ENCODE measurements at places on chromosomes 2 and 18.

- DNase-seq: no peak
These were observed 55.0 kb downstream of the CHST9 start for GRCh38 chr18:27130065-27130630.

- no peak for DNase-seq
These were observed 213.2 kb downstream of the NDUFA10 start for GRCh38 chr2:239811806-239812560.

GRCh38 chr2:107402330-107402729 is 424.4 kb upstream of the RGPD4 start:
- no peak for DNase-seq

DNA sequence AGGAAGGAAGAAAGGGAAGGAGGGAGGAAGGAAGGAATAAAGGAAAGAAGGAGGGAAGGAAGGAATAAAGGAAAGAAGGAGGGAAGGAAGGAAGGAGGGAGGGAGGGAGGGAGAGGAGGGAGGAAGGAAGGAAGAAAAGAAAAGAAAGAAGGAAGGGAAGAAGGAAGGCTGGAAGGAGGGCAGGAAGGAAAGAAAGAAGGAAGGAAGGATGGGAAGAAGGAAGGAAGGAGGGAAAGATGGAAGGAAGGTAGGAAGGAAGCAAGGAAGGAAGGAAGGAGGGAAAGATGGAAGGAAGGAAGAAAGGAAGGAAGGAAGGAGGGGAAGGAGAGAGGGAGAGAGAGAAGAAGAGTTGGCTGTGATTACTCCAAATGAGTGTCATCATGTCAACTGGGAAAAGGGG is 190.6 kb downstream of the ACKR3 start:
- no peak for DNase-seq

DNA sequence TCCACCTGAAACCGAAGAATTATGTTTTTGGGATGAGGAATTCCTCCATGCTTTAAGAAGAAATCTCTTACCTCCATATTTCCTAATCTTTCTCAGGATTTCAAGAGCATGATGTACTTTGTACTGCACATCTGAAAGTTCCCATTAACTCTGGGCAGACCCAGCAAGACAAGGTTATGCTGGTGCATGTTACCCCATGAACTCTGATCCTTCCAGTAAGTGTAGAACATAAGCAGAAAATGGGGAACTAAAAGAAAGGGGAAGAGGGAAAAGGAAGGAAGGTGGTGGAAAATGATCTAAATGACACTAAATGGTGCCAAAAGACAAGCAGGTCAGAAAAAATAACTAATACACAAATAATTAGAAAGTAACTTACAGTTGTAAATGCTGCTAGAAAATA is 50.7 kb downstream of the STRN start:
- DNase-seq: no peak

DNA sequence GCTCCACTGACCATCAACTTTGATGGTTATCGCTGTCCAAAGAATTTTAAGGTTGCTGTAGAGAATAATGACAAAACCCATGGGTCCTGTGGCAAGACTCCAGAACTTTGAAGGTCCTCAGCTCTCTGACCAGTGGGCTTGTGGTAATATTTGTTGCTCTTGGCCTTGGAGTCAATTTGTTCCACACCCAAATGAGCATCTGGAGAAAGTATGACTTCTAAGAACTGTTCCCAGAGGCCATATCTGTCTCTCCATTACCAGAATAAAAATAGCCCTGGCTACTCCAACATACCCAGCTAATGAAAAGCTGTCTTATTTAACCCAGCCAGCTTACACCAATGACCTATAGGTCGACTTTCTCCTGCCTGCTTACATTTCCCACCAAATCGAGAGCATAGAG is 466.4 kb downstream of the MEIS1 start:
- DNase-seq: no peak

- no peak for DNase-seq
These were observed at the start of gene ERBB4 for GRCh38 chr2:212538305-212539071. Gene ERBB4 (minus strand): TSS chr2:212538802. CDS start chr2:212538530, 272 bp downstream.

DNA sequence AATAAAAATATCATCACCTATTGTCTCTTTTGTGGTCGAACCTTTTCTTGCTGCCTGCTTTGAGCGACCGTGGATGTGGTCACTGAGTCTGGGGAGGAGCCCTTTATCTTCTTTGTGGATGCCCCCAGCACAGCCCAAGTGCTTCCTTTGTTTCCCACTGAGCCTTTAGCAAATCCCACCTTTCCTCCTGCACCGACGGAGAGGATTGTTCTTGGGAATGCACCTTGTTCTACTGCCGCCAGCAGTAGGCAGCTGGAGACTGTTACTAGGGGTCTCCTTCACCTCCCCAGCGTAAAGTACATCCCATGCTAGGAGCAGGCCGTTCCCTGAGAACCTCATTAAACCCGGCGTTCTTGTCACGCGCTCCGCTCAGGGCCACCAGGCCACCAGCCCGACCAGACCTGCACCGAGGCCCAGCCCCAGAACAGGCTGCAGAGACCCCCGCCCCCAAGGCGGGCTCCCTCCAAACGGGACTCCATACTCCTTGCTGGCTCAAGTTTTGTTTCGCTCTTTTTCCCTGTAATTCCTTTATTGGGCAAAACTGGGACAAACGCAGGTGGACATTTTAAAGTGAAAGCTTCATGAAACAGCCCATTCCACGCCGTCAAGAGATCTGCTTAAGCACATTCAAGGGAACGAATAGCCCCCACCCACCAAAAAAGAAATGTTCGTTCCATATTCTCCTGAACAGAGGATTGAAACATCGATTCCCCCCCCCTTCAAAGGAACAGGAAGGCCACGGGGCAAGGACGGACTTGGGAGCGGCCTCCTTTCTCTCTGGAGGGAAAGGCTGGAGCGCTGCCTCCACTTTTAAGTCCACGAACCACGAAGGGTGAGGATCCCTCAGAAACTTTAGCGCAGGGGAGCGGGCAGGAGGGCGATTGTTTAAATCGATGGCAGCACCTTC is 1.1 kb upstream of the MAT2A start:
- no peak for DNase-seq

GRCh38 chr2:187429989-187430388 is 18.1 kb downstream of the CALCRL start:
- no peak for DNase-seq

GRCh38 chr18:63592471-63592870 is 5.3 kb downstream of the SERPINB13 start:
- no peak for DNase-seq

DNA sequence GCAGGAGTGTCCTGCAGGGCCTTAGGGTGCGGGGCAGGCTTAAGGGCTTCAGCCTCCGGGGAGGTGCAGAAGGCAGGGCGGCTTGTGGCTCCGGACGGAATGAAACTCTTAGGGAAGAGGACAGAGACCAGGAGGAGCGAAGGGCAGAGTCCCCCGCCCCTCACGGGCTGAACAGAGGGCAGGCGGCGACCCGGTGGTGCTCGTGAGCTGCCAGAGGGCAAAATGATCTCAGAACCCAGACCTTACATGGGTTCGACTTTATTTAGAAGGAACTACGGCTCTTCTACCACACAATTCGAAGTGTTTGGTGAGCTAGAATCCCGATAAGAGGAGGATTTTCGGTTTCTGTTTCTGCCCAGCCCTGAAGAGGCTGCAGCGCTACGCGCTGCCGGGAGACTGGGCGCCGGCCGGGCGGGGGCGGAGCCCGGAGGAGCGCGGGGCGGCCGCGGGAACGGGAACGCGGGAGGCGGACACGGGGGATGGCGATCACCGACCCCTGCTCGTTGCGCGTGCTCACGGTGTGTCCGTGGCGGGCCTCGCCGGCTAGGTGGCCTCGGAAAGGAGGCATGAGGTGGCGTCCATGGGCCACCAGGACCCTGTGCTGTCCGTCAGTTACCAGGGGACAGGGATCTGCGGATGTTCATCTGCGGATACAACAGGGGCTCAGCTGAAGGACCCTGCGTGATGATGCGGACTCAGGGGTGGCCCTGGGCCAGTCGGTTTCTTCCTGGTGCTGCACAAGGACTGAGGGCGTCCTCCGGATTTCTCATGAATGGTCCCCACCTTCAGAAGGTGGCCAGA is 4.2 kb upstream of the SP100 start:
- peak; percentile 47 for DNase-seq

GRCh38 chr2:25309402-25309801 is 32.3 kb downstream of the DNMT3A start:
- DNase-seq: peak; percentile 68

- no peak for DNase-seq
These were observed 70.4 kb upstream of the ST6GAL2 start for GRCh38 chr2:106956416-106956815.

DNA sequence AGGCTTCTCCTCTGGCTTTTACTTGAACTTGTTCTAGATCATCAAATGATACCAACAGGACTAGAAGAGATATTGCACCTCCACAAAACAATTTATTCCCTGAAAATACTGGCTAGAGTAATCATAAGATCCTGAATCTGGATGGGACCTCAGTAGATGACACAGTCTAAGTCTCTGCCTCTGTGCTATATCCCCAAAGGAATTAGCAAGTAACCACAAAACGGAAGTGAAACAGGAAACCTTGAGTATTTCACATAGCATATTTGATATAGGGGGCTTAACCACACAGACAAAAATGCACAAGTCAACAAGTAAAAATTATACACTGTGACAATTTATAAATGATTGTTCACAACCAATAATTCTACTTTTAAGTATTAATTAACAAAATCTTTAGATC is 456.9 kb upstream of the TNP1 start:
- no peak for DNase-seq

DNA sequence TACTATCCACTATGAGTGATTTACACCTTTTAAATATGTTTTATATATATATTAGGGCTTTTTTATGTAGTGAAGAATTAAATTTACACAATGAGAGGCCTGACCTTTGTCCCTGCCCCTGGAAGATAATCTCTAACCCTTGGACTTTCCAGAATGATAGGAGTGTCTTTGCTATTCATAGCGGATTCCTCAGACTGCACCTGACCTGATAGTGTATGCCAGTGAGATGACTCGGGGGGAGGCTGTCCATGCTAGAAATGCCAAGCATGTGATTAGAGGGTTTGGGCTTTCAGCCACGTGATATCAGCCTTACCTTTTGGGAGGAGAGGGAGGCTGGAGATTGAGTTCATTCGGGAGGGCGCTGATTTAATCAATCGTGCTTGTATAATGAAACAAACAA is 44.1 kb upstream of the LHCGR start:
- DNase-seq: no peak

- DNase-seq: no peak
These were observed 56.9 kb downstream of the DPYSL5 start for GRCh38 chr2:26904839-26905238.

DNA sequence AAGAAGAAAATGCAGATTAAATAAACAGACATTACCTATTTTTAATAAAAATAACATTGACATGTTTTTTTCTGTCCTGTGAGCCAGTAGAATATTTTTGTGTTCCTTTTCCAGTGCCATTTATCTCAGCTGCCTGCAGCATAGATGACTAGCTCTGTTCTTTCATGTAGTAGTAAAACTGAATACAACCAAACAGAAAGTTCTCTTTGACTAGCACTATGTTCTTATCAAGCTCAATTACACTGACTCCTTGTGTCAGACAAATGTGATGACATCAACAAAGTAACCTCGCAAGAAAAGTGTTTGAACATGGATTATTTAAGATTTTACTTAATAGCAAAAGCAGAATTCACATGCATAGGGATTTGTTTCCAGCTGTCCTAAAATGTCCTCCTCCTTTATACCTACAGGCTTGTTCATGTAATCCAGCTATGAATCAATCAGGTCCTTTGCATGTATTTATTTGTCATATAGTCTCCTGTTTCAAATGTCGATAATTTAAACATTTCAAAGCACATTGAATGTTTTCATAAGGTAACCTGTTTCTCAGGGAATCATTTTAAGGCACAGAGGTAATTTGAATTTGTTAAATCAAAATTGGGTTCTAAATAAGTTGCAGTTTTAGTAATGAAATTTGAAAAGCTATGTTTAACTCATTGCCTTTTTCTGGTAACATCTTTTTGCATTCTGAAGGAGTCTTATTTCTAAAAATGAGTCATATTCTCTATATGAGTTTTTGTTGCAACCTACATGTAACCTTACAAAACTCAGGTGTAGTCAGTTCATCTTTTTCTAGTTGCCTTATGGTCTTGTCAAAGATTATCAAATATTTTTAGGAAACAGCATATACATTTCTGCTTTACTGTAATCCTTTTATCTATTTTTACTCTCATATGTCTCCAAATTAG is 215.3 kb upstream of the GULP1 start:
- no peak for DNase-seq

- DNase-seq: no peak
These were observed 71.1 kb upstream of the HNMT start for GRCh38 chr2:137893145-137893544.

GRCh38 chr2:145597006-145597405 is 1077.1 kb upstream of the ZEB2 start:
- no peak for DNase-seq

GRCh38 chr2:151669585-151670081 is 64.6 kb downstream of the NEB start:
- no peak for DNase-seq

GRCh38 chr2:126986631-126987187 is 88.0 kb downstream of the TEX51 start:
- DNase-seq: no peak

- no peak for DNase-seq
These were observed 12.5 kb upstream of the SLC38A11 start for GRCh38 chr2:164967781-164968228.

DNA sequence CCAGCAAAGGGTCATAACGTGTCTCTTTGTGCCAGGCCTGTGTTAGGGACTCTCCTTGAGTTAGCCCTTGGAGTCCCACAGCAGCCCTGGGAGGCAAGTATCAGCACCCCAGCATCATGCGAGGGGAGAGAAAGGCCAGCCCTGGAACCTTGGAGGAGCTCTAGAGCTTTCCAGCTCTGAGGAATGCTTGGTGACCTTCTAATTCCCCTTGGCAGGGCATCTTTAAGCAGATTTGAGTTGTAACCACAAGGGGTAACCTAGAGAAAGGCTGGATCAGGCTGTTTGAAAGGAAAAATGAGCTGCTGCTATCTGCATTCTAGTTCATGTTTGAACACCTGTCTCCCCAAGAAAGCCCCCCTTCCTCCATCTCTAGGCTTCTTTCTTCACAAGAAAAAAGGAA is 23.8 kb upstream of the ODC1 start:
- no peak for DNase-seq

- no peak for DNase-seq
These were observed 74.9 kb downstream of the ANKRD44 start for GRCh38 chr2:197235711-197236110.

GRCh38 chr18:2108591-2108990 is 462.7 kb downstream of the METTL4 start:
- no peak for DNase-seq

All from activated CD4-positive, alpha-beta T cell treated with anti-CD3 and anti-CD28 coated beads for 4 hours (primary cell).